ENCODE measurements at places on chromosomes 13 and 19.

DNA sequence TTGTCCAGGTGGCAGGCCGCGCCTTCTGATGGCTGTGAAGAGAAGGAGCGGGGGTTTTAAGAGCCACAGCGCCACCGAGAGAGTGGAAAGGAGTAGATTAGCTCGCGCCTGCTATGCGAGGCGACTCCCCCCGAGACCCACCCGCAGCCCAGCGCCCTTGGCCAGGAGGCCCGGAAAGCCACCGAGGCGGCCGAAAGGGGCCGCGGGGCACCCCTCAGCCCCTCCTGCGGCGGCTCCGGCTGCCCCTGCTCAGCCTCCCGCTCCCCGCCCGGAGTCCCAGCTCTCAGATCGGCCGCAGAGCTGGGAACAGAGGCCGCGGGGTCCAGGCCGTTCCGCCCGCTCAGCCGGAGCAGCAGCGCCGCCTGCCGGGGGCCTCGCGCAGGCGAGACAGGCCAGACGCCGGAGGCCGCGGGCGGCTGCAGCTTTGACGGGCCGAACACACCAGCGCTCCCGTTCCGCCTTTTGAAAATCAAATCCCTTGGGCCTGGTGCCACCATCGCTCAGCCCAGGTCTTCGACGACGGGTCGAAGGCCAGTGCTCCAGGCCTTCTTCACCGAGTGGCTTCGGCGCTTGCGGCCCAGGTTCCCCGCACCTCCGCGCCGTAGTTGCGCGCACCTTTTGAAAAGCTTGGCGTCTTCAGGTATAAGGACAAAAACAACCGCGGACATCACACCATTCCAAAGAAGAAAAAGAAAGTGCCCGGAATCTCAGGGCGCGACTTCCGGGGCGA is 15.3 kb downstream of the CDX2 start:
- peak; percentile 24 for DNase-seq

- DNase-seq, result peak; percentile 61
These were observed 33.0 kb downstream of the GJA3 start for GRCh38 chr13:20127562-20128458.

DNA sequence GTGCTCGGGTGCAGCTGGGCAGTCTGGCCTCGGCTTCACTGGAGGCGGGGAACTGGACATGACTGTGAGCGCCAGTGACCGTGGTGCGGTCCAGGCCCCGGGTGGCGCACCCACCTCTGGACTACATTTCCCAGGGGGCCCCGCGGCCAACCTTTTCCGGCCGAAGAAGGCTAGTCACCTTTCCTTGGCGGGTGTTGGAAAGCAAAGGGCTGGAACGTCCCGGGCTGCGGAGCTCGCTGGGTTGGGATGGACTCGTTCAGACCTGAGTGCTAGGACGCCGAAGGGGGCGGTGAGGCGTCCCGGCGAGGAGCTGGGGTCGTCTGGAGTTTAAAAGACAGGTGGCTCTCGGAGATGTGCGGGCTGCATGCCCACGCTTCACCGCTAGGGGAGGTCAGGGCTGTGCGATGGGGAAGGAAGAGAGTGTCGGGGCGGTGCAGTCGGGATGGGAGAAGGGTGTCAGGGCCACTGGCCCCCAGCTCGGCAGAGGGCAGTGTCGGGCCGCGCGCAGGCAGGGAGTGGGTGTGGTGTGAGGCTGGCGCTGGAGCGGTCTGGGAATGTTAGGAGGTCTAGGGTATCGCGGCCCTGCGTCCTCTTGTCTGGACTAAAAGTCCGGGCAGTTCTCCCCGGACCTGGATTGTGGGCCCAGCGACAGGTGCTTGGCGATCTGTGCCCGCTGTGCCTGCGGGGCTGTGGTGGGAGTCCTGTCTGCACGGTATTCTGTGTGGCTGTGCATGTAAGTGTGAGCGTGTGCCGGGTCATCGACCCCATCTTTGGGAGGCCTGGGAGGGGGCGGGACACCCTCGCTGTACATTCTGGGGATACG is 57.1 kb downstream of the ZNF568 start:
- DNase-seq, result peak; percentile 64

DNA sequence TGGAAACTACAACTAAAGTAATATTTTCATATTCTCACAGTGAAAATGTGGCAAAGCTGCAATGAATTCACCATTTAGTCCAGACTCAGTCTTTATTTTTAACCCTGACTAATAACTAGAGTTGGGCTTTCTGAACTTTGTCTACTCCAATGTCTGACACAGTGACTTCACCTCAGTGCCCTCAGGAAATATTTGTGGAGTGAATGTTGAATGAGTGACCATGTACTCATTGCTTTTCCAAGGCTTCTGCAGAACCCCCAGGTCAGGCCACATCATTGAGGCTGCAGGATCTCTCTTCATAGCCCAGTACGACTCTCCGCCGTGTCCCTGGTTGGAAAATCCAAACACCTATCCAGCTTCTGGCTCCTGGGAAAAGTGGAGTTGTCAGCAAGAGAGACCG is 1.8 kb downstream of the ZNF175 start:
- DNase-seq, result peak; percentile 36

GRCh38 chr19:55196803-55197202 is 12.5 kb downstream of the PTPRH start:
- DNase-seq, result no peak

GRCh38 chr19:18802354-18802753 is 11.2 kb upstream of the COMP start:
- no peak for DNase-seq

DNA sequence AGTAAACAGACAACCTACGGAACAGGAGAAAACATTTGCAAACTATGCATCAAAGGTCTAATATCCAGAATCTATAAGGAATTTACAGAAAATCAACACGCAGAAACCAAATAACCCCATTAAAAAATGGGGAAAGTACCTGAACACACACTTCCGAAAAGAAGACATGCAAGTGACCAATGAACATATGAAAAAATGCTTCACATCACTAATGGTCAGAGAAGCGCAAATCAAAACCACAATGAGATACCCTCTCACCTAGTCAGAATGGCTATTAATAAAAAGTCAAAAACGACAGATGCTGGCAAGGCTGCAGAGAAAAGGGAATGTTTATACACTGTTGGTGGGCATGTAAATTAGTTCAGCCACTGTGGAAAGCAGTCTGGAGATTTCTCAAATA is 29.5 kb downstream of the SLC25A15 start:
- DNase-seq, result peak; percentile 6

- DNase-seq, result peak; percentile 59
These were observed 3.3 kb upstream of the ATP1A3 start for GRCh38 chr19:41997121-41997850.

- no peak for DNase-seq
These were observed 55.4 kb upstream of the ATP12A start for GRCh38 chr13:24624801-24625231.

GRCh38 chr19:39304701-39305571 is 8.7 kb downstream of the IFNL1 start:
- DNase-seq, result no peak

DNA sequence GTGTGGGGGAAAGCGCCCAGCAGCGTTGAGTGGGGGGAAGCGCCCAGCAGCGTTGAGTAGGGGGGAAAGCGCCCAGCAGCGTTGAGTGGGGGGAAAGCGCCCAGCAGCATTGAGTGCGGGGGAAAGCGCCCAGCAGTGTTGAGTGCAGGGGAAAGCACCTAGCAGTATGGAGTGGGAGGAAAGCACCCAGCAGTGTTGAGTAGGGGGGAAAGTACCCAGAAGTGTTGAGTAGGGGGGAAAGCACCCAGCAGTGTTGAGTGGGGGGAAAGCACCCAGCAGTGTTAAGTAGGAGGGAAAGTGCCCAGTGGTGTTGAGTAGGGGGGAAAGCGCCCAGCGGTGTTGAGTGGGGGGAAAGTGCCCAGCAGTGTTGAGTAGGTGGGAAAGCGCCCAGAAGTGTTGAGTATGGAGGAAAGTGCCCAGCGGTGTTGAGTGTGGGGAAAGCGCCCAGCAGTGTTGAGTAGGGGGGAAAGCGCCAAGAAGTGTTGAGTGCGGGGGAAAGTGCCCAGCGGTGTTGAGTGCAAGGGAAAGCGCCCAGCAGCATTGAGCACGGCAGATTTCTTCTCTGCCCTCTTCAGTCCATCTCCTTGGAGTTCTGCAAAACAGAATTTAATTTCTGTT is 138.4 kb downstream of the ATP11A start:
- DNase-seq, result no peak

DNA sequence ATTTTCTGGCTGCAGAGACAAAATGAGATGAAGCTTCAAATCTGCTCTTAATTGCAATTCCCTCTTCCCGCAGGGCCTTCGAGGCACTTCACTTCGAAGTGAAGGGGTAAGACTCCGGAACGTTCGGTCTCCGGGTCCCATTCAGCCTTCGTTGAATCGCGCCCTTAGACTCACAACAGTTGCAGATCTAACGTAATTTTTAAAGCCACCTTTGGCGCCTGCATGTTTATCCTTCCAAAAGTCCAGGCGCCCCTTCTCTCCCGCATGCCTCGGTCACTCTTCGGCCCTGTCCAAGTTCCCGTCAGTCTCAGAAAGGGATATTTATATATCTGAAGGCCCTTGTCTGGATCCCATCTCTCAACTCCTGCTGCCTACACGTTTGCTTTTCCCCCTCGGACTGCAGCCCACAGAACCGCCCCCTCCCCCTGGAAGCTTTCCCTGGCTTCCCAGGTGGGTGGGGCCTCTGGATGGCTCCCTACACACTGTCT is 915 bp upstream of the KCTD12 start:
- no peak for DNase-seq
